Femur (tissue), 1 donor: ENCODE measurements at places on chromosomes 13 and 19.

DNA sequence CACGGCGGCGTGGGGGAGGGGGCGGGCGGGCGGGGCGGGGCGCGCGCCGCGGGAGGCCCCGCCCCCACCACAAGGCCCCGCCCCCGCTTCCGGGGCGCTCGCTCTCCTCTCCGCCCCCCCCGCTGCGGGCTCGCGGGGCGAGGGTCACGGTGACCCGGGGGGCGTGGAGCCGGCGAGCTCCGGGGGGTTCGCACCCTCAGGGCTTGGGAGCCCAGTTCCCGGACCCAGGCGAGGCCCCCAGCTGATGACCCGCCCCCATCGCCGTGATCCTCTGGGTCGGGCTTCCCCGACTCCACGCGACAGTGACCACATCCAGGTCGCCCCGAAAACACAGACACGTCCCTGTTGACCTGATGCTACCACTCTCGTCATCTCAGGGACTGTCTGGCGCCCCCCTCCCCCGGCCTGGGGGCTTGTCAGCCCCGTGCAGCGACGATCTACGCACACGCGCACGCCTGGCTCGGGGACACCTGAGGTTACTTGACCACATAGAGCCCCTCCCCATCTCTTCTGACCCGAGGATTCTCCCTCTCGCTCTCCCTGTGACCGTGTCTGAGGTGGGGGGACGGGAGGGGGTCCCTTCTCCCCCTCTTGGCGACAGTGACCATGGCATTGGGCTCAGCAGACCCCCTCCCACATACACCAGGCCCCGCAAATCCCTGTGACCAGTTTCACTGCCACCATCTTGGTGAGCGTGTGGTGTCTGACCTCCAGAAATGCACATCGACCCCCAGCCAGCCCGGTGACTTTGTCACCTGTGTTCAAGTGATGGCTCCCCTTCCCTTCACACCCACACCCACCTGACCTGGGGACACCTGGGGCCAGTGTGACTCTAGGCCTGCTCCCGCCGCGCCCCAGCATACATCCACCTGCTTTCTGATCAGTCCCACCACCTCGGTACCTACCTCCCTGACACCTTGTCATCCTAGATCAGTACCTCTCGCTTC is 670 bp downstream of the MAP2K7 start:
- DNase-seq: peak; percentile 72

DNA sequence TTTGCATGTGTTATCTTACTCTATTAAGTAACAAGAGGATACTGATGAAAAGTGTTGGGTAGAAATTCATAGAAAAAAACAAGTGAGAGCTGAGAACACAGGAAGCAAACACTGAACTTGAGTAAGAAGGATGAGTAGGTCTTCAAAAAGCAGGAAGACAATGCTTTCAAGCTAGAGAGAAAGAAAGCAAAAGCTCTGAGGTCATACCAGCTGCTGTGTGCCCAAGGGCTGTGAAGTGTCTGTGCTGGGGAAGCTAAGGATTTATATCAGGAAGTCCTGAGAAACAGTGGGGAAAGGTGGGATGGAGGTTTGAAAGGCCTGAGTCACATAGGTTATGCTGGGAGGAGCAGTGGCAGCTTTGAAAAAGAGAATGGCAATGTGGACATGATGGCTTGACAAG is 145.5 kb upstream of the MAB21L1 start:
- DNase-seq: no peak

- DNase-seq: peak; percentile 31
Measured at GRCh38 chr13:48156466-48156865, 61.6 kb upstream of the MED4 start.

- DNase-seq: no peak
Measured at GRCh38 chr13:97367016-97367822, 66.8 kb upstream of the RAP2A start.

DNA sequence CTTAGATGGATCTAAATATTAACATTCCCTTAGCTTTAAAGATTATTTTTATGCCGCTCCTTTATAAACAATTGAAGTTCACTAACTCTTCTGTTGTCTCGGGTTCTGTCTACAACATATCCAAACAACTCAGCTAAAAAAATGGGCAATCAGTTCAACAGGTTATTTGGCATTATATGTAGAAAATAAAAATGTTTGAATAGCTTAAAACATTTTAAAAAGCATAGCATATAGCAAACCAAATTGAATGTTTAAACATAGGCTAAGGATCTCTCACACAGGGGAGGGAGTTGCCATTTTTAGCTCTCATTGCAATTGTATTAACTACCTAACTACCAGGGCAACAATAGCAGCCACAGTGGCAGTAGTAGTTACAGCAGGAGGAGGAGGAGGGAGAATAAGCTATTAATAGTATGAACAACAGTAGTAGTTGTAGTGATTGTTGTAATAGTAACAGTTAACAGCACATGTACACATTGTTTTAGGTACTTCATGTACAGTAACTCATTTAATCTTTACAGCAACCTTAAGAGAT is 404.2 kb downstream of the KCNRG start:
- no peak for DNase-seq
